Activated CD4-positive, CD25-positive, alpha-beta regulatory T cell treated with anti-CD3 and anti-CD28 coated beads, Interleukin-2, amount 50 U/mL, for 24 hours (primary cell): ENCODE measurements at places on chromosomes 6 and 20.

- ATAC-seq = no peak
These were observed 80.8 kb downstream of the RPP40 start for GRCh38 chr6:4923081-4923480.

GRCh38 chr20:57330998-57331397 lies 1.4 kb downstream of the SPO11 start:
- no peak for ATAC-seq

- no peak for ATAC-seq
These were observed 60.2 kb upstream of the RPS6KA2 start for GRCh38 chr6:166687070-166687878.

DNA sequence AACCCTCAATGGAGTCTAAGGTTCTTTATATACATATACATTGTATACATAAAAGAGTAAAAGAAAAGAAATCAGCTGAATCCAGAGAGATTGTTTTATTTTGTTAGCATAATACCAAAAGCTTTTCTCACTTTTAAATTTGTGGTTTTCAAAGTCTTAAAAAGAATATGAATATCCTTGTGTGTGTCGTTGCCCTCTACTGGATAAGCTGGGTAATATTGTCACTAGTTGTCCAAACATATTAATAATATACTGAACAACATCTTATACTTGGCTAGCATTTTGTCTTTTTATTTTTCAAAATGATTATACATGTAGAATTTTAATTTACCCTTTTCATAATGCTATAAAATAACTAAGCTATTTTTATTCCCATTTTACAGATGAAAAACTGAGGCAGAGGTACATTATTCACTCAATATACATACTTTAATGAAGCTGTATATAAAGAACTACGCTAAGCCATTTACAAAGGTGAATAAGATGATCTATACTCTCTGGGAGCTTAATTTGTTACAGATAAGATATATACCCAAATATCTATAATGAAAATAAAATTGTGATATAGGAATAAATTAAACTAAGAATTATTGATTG lies 531.7 kb downstream of the TFAP2B start:
- ATAC-seq = no peak

DNA sequence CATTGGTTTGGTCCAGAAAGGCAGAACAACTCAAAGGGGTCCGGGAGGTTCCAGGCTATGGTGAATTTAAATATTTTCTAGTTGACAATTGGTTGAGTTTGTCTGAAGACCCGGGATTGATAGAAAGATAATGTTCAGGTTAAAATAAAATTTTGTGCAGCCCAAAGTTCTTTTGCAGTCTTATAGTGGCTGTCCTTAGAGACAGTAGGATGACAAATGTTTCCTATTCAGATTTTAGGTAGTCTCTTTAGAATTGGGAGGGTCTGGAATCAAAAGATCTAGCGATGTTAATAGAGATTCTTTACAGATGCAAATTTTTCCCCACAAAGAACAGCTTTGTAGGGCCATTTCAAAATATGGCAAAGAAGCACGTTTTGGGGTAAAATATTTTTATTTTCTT lies 109.1 kb downstream of the TULP4 start:
- no peak for ATAC-seq

DNA sequence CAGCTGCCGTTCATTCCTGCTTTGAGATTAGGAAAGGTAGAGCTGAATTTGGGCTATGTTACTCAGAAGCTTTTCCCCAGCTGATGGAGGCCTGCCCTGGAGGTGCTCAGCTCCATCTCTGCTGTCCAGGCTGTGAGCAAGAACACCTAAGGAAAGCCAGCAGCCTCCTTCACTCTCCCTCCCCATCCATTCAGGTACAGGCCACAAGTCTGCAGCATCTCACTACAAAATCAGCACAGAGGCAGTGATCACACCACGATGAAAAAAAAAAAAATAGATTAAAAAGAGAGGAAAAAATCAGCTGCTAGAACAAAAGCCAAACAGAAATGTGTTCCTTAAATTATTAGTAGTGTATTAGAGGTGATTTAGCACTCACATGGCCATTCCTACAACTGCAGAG lies 515.0 kb downstream of the CDH26 start:
- no peak for ATAC-seq

DNA sequence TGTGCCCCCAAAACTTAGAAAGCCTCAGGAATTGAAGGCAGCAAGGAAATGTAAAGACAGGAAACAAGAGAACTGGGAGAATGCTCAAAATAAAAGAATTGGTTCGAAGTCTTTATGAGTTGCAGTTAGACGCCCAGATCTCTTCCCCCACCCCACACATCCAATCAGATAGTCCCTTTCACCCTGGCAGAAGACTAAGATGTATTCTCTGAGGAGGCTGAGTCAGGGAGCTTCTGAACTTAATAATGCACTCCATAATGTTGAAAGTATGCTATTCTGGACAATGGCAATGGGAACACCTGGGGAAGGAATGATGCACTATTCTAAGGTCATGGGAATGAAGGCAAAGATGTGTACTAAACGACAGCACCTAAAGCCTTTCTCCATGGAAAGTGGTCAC lies 173.6 kb downstream of the MTFR2 start:
- ATAC-seq = no peak

- ATAC-seq = no peak
These were observed 250.0 kb downstream of the HIVEP2 start for GRCh38 chr6:142695016-142695415.

GRCh38 chr6:108945681-108946159 lies 97.5 kb downstream of the ARMC2 start:
- ATAC-seq = no peak

DNA sequence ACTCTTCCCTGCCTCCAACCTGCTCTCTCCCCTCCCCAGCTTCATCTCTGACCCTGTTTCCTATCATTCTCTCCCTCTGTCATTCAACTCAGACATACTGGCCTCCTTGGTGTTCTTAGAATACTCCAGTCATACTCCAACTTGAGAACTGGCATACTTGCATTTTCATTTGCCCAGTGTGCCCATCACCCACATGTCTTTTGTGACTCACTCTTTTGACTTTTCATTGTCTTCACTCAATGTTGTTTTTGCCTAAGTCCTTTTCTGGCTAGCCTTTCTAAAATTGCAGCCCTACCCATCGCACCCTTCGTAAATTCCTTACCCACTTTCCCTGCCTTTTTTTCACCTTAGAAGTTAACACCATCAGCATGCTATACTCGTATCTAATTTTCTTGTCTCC lies 77.0 kb upstream of the CD2AP start:
- no peak for ATAC-seq

- no peak for ATAC-seq
These were observed 14.8 kb upstream of the BCLAF1 start for GRCh38 chr6:136304410-136304809.
